SW 1271 (cell line): ENCODE measurements at places on chromosomes 1 and 21.

DNA sequence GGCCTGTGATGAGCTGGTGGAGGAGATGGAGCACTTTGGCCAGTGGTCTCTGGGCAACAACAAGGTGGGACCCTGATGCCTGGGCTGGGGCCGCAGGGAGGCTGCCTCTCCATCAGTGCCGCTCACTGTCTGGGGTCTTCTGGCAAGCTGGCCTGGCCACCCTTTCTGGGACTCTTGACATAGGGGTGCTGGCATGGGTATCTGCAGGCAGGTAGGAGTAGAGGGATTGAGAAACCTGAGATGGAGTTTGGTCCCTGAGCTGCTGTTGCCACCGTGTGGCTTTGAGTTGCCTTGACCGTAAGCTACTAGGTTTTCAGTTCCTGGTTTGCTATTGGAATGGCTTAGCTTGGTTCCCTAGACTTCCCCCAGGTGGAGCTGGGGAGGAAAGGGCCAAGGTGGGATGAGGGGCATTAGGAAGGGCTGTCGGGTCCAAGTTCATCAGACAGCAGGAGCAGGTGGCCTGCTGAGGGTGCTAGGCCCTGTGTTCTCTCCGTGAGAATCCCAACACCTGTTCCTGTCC lies 13.2 kb upstream of the MFN2 start:
- peak; percentile 47 for DNase-seq

DNA sequence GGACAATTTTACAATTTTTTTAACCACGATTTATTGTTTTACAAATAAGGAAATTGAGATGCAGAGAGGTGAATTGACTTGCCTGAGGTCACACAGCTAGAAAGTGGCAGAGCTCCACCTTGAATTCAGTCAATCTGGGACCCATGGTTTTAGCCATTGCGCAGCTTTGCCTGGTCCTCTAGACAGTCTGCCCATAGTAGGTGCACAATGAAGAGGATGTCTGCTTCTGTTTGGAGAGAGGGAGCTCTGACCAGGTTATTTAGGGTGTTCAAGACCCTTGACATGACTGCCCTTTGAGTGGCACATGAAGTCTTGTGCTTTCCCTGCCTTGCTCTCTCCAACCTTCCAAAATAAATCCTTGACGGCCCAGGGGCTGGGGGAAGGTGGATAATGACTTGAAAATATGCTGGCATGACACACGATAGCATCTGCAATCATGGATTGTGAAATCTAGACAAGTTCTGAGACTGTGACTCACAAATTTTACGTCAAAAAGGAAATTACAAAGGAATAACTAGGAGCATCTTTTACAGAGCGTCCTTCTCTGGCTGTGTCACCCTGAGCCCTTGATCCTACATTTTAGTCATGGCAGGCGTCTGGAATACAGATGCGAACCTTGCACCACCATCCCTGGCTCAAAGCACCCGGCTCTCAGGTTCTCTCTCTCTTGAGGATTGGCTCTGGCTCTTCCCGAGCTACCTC lies 26.2 kb upstream of the ID3 start:
- peak; percentile 68 for DNase-seq

GRCh38 chr1:182280504-182280900 lies 111.1 kb downstream of the GLUL start:
- no peak for DNase-seq

DNA sequence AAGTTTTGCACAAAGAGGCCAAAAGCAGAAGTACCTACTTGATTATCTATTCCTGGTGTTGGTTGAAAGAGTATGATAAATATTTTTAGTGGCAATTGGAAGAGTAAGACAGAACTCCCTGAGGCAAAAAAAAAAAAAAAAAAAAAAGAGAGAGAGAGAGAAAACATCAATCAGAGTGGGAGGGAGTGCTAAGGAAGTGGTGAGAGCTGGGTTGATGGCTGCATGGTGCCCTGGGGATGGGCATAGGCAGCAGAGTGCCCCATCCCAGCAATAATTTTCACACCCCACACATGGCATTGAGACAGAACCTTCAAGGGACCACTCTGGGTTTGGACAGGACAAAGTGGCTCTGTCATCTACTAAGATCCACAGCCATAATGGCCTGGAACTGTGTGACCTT lies 59.4 kb upstream of the FAM20B start:
- no peak for DNase-seq

GRCh38 chr21:46183910-46184624 lies at the start of gene SPATC1L:
SPATC1L (minus strand) TSS chr21:46184459; CDS start chr21:46182816, 1,643 bp downstream.
- no peak for DNase-seq

DNA sequence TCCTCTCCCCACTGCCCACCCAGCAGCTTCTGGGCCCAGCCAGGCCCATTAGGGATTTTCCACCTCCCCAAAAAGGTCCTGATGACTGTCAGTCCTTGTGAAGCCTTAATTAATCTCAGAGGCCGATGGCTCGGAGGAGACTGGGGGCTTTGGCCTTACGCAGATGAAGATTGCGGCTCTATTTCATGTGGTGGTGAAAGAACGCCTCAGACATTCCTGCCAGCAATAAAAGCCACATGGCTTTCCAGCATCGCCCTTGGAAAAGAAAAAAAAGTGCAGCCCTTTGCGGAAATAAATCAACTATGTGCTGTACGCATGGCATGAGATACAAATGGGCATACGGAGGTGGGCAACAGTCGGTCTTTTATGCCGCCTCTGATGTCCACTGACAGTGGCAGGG lies 6.6 kb upstream of the RUNX3 start:
- no peak for DNase-seq
